ENCODE measurements at places on chromosomes 2 and 18.

DNA sequence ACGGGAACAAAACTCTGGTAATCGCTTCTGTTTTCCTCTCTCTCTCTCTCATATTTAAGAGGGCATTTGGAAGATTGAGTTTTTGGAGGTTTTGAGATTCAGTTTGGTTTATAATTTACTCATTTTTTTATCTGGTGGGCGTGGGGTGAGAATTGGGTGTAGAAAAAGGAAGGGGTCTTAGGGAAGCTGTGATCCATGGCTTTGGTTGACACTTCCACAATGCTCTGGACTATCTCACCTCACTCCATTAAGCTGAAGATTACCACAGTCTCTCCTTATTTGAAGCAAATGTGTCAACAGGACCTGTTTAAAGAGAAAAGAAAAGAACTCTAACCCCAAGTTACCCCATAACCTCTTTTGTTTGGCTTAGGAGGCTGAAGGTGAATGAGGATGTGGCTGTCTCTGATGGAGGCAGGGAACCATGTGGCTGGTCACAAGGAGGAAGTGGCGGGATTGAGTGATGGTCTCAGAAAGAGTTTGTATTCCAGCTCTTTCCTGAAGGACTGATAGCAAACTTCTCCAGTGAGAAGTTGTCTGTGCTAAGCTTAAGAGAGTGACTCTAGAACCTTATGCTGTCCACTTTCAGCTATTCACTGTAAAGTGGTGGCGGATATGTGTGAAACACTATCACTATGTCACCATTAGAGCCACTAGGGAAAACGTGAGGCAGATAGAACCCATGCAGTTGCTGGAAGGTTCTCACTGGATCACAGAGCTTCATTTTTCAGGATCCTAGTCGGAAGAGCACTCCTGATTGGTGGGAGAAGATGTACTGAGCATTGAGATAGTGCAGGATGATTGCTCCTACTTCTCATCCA is 934 bp downstream of the ZNF804A start:
- DNase-seq: no peak

DNA sequence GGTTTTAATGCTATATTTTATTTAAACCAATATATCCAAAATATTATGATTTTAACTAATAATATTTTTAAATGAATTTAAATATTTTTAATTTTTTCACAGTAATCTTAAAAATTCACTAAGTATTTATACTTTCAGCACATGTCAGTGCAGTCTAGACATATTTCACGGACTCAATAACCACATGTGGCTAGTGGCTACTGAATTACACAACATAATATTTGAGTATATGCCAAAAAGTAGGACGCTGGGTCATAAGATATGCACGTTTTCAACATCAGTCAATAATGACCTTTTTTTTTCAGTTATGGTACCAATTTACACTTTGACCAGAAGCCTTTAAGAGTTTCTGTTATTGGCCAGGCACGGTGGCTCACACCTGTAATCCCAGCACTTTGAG is 117.7 kb downstream of the GFPT1 start:
- DNase-seq: no peak

DNA sequence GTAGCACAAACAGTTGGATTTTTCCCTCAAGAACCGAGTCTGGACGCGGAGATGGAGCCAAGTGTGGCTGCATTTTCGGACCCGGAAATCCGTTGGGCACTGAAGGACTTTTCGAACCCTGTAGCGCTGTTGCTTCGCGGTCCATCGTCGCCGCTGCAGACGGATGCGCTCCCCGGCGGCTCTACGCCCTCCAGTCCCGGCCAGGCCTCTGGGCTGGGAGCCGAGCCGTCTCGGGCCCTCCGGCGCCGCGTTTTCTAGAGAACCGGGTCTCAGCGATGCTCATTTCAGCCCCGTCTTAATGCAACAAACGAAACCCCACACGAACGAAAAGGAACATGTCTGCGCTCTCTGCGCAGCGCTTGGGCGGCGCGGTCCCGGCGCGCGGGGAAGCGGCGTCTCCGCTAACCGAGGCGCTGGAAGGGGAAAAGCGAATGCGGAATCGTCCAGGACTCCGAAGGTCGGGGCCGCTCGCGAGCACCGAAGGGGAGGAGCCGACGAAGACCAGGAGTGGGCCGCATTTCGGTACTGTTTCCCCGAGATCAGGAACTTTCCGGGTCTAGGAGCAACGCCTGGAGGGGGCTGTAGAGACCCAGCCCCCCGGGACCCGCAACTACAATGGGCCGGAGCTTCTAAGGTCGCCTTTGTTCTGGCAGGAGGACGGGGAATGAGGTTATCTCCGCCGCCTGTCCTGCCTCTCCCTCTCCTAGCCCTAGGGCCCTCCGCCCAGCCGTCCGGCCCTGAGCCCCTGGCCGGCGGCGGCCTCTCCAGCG is 3.2 kb downstream of the EMX1 start:
- DNase-seq: no peak

- no peak for DNase-seq
Observed at GRCh38 chr2:97819754-97820153, 106.4 kb downstream of the ZAP70 start.

- no peak for DNase-seq
Observed at GRCh38 chr2:24919506-24920097, 435 bp downstream of the ADCY3 start.

GRCh38 chr2:142140434-142140845 is 9.6 kb upstream of the LRP1B start:
- no peak for DNase-seq

DNA sequence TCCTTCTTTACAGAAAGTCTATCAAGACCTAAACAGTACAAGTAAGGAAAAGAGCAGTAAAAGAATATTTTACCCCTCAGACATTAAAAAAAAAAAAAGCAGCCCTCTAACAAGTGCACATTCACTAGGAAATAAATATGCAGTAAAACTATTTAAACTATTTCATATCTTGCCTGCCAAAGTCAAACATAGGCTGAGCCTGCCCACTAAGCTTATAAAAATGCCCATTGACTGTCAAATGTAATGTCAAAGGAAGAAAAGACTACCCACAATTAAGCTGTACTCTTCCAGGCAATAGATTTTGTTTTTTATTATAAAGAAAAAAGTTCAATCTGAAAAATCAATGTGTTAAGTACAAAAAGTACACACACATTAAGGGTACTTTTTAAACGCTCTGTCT is 11.8 kb downstream of the ALS2 start:
- no peak for DNase-seq

GRCh38 chr18:26940744-26941398 is 75.4 kb upstream of the AQP4 start:
- DNase-seq: no peak
